ENCODE measurements at places on chromosomes 5 and 9.

- no peak for DNase-seq
Measured at GRCh38 chr5:74767579-74767913, 497 bp downstream of the NSA2 start.

DNA sequence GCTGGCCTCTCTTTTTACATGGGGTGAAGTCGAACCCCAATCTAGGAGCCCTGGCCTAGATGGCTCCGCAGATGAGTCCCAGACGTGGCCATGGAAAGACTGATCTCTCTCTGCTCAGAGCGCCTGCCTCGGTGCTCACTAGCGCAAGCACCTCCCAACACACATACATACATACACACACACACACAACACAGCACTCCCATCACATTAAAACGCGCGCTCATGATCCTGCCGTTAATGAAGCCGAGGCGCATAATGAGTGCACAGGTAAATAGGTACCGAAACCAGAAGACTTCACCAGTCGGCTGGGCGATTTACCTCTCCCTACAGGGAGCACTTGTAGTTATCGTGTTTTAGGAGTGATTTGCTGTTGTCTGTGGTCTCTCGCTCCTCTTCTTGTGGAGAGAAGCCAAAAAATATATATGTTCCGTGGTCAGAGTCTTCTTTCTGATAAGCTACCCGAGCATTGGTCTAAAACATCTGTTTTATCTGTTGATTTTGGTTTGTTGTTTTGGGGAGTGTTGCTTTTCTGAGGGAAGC, 207.7 kb downstream of the MEF2C start:
- no peak for DNase-seq

- no peak for DNase-seq
Measured at GRCh38 chr9:21348430-21348970, 2.2 kb downstream of the IFNA6 start.

GRCh38 chr5:170920196-170920595, 58.4 kb downstream of the RANBP17 start:
- no peak for DNase-seq

DNA sequence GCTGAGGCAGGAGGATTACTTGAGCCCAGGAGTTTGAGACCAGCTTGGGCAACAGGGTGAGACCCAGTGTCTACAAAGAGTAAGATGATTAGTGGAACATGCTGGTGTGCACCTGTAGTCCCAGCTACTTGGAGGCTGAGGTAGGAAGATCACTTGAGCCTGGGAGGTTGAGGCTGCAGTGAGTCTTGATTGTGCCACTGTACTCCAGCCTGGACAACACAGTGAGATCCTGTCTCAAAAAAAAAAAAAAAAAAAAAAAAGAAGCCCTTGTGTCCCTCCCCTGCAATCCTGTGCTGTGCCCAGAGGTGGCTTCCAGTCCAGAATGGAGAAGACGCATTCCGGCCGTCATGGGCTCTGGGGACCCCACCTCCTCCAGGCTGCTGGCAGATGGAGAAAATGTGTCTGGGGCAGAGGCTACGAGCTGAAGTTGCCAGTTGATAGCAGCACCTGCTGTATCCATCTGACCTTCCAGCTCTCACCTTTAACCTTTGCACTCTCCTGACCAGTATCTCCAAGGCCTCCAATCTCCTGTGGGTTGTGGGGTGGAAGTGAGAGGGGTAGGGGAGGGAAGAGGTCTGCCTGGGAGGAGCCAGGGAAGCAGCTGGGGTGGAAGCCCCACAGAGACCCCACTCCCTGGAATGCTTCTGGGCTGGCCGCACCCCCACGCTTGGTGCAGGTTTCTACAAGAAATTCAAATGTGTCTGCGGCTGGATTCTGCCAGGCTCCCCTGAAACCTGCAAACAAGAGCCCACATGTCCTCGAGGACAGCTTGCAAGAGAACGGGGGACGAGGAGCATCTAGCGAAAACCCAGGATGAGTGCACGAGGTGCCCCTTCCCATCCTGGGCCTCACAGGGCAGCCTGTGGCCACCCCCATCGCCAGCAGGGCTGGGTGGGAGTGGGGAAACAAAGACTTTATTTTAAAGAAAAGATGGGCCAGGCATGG, 148.3 kb upstream of the IER5L start:
- no peak for DNase-seq

DNA sequence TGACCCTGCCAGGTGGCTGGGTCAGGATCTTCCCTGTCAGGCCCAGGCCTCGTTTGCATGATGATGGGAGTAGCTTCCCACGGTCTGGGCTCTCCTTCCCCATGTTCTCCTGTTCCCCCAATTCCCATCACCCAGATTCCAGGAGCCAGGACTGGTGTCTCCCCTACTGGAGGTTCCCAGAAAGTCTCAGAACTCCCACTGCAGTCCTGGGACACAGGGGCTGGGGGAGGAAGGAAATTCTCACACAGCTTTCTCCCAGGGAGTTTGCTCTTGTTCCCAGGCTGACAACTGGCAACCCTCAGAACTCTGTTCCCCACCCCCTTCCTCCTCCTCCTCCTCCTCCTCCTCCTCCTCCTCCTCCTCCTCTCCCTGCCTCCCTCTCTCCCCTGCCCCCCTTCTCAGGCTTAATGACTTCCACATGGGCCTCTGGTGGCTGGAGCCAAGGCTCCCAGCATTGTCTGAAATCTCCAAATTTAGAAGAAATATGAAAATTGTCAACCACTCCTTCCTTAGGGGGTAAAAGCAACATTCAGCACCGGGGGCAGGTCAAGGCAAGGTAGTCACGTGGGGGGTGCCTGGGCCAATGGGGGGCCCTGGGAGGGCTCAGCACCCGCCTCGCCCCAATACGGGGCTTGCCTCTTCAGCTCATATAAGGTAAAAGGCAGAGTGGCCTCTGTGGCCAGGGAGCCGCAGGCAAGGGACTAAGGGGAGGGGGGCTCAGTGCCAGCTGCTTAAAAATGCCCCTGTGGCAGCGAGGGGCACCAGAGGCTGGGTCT, 27.3 kb upstream of the IL17B start:
- DNase-seq, result peak; percentile 90

DNA sequence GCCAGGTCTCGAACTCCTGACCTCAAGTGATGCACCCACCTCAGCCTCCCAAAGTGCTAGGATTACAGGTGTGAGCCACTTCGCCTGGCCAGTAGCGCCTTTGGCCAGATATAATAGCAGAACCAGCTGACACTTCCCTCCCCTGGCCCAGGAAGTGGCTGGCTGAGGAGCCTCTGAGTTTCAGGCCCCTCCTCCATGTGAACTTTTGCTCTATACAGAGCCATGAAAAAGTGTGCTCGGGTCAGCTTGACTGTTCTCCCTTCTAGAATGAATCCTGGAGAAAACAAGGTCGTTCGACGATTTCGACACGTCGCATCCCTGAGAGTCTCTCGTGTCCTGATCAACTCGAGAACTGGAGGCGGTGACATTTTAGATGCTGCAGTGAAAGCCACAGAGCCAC, 8.6 kb upstream of the ZDHHC12 start:
- DNase-seq, result no peak

Measured in skin of body (tissue), 3 donors.